Naive B cell (primary cell): ENCODE measurements at places on chromosomes 6 and 20.
A peak's percentile ranks its signal among the peaks of the same experiment; 100 is the strongest.

DNA sequence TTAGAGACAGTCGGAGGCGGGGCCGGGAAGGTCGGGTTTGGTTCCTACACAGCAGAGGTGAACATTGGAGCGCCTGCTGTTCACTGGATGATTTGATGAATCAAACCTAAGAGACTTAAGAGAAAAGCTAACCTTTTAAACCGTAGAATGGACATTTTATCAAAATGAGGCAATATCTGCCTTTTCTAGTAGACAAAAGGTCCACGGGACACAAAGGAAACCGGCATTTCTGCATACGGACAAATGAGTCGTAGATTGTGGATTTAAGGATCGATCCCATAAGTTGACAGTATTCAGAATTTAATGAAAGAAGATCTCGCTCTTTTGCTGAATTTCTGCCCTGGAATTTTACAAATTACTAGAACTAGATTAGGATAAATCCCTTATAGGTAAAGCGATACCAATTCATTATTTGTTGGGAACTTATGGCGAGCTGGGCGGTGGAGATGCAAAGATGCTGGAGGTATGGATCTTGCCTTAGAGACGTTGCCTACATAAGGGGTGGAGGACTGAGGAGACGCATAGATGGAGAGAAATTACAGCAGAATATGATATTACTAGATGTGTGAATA, 400 bp downstream of the PAK1IP1 start:
- no peak for DNase-seq

DNA sequence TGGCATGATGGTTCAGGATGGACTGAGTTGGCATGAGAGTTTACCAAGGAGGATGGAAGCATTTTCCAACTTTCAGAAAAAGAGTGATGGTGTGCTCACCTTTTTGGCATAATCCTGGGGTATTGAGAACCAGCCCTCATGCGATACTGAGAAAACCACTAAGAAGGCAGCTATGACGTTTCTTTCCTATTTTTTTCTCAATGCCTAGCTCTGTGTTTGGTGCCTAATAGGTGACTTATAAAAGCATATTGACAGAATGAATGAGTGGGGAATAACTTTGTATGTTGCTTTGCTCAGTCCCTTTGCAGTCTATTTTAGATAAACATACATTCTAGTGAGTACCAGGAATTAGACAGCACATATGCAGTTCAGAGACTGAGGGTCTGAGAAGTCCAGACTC, 816.3 kb downstream of the DHX35 start:
- no peak for DNase-seq

- DNase-seq: no peak
Observed at GRCh38 chr6:51570168-51570921, 517.1 kb downstream of the PKHD1 start.

GRCh38 chr6:144012534-144012933, 4.5 kb upstream of the PLAGL1 start:
- no peak for DNase-seq

DNA sequence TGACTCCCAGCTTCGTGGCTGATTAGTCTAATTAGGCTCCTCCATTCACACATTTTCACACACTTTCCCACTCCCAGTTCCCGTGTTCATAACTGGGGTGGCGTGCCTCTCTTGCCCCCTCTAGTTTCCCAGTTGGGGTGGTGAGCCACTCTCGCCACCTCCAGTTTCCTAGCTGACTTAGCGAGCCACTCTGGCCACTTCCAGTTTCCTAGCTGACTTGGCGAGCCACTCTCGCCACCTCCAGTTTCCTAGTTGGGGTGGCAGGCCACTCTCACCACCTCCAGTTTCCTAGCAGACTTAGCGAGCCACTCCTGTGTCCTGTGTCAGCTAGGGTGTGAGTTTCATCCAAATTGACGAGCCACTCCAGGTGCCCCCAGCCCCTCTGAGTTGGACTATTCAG, 7.4 kb upstream of the GMPR start:
- no peak for DNase-seq

- DNase-seq: no peak
Observed at GRCh38 chr6:29739136-29739881, 16.1 kb downstream of the HLA-F start.

DNA sequence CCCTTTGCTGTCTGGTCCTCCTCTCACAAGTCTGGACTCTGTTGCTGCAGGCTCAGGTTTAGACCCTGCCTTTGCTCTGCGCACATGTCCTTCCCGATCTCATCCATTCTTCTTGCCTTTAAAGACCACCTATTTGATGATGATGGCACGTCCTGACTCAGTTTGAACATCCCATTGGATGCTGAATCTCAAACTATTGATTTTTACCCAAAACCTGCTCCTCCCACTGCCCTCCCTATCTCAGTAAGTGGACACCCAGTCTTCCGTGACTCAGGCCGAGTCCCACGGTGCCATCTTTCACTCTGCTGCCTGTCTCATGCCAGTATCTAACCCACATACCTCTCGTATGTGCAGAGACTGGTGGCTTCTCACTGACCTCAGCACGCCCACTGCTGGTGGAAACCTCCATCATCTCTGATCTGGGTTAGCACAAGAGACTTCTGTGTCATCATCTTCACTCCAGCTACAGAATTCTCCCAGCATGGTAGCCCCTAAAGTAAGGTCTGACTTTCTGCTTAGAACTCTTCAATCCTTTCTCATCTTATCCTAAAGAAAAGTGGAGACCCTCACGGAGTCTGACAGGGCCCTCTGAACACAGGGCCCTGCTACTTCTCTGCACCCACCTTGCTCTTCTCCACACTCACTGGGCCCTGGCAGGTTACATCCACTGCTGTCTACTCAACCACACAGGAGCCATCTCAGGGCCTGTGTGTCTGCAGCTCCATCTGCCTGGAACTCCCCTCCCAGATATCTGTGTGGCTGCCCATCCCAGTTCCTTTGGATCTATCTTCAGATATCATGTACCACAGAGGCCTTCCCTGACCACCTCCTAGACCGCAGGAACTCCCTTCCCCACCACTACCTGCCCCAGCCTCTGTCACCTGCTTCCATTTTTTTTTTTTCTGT, 387.1 kb upstream of the AGPAT4 start:
- no peak for DNase-seq

DNA sequence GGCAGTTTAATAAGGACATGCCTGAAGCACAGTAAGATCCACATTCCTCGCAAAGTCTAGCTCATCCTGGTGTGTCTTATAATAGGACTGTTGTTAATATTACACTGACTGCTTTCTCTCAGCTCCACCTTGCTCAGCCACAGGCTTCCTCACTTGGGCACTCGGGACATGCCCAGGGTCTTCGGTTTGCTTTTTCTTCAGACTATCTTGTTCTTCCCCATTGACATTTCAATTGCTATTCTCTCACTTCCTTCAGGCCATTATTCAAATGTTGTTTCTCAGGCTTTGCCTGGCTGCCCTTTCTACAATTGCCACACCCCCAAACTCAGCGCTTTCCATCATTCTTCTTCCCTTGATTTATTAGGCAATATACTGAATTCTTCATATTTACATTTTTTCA, 274.8 kb upstream of the RGS17 start:
- DNase-seq: no peak

- no peak for DNase-seq
Observed at GRCh38 chr6:5481750-5482149, 220.4 kb downstream of the FARS2 start.

- DNase-seq: peak; percentile 78
Observed at GRCh38 chr6:142952614-142953013, 7.6 kb upstream of the HIVEP2 start.

GRCh38 chr6:112331306-112331705, 15.8 kb upstream of the RFPL4B start:
- no peak for DNase-seq

DNA sequence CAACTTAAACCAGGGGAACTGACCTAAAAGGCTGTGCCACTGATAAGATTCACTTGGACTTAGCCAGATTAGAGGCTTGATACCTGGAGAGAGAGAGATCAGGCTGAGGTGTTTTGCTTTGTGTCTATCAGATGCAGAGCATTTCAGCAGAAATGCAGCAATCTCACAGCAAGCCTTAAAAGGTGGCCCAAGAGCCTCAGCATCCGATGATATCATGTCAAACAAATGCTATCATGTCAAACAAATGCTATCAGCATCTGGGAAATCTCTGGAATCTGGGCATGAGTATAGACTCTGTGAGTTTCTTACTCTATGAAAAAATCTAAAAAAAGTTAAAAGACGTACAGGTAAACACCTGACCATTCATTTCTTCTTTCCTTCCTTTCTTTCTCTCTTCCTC, 718.9 kb downstream of the EYS start:
- no peak for DNase-seq

DNA sequence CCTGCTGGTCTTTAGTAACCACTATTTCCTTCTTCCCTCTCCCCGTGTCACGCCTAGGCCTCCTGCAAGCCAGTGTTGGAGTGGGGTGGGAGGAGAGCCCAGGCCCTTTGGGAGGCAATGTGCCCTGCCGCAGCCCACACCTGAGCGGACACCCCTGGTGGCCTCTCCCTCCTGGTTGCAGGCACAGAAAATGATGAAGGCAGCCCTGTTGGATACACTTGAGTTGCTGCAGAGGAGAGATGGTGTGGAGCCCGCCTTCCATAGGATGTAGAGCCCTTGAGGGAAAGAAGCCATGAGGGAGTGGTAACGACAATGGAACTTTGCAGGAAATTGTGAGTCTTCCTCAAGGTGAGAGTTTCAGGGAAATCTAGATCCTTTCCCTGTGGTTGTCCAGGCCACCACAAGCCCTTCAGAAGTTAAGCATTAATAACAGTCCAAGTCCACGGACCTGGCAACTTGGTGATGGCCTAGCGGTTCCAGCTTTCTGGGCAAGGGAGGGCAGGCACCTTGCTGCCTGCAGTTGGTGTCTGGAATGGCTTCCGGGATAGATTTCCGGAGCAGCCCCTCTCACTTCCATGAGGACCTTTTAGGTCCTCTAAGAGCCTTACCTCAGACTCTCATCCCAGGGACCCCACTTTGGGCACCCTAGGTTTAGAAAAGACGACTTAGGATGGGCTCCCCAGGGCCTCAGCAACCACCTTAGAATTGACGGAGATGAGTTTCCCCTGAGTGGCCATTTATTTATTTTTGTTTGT, 67.3 kb upstream of the NXT1 start:
- DNase-seq: no peak

DNA sequence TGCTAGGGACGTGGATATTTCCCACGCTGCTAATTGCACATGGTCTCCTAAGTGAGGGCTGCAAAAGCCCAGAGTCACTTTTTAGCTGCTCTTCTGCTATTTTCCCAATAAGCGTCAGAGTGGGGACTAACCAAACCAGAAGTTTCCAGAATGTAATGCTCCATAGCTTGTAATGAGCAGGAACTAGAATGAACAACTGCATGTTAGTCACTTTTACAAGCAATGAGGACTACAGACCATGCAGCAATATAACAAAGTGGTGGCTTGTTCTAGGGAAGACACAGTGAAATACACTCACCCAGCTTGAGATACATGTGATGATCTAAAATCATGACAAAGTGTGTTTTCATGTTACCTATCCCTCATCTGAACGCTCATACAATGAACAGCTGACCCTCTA, 314.1 kb upstream of the SGK1 start:
- DNase-seq: no peak

- peak; percentile 42 for DNase-seq
Observed at GRCh38 chr6:31888276-31889258, 8.9 kb downstream of the EHMT2 start.

- DNase-seq: no peak
Observed at GRCh38 chr6:110410511-110410910, 4.9 kb downstream of the DDO start.

DNA sequence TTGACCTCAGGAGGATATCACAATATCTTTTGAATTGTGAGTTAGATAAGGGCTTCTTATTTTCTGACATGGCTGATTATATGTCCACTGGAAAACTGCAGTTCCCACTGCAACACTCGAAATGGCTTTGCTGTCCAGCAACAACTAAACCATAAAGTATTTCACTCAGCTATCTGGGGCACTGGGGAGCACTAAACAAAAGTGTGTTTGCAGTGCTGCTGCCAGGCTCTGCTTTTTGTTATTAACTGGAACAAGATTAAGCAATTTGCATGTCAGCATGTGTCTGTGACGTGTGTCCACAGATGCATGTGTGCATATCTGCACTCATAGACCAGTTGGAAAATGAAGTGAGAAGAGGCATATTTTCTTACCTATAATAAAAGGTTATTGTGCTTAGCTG, 107.8 kb upstream of the CCN2 start:
- DNase-seq: no peak

- DNase-seq: peak; percentile 87
Observed at GRCh38 chr6:90315354-90315950, 18.8 kb upstream of the BACH2 start.

DNA sequence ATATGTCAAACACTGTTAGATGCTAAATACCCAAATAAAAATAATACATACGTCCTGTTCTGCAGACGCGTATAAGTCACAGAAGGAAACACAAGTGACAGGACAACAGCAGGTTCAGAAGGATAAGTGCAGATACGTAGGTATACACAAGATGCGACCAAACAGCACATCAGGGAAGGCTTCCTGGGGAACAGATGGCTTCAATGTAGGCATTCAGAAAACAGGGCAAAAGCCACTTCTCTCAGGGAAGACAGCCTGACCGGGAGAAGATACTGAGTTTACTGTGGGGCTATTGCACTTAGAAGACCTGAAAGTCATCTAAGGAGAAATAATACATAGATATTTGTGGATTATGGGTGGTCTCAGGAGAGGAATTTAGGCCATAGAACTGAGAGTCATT, 1.9 kb downstream of the HLA-DPA1 start:
- no peak for DNase-seq

GRCh38 chr6:100228834-100229441, 234.9 kb upstream of the MCHR2 start:
- DNase-seq: peak; percentile 15

- no peak for DNase-seq
Observed at GRCh38 chr6:133359256-133359655, 118.1 kb downstream of the EYA4 start.

DNA sequence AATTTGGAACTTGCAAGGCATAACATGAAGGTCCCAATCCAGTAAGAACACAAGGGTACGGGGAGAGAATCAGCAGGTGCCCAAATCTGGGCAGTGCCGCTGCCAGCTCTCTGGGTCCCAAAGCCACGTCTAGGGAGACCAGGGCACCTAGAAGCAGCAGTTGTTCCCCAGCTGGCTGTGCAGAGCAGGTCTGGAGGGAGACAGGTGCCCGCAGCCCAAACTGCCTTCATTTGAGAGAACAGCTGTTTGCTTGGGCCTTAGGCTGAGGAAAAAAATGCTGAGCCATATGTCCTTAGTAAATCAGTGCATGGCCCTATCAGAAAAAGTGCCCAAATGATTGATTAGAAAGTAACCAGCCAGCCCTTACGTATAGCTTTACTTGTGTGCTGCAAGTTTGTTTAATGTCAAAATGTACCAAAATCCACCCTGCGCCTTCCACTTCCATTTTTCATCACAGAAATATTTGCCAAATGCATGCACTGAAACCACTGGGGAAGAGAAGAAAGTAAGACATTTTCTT, 9.1 kb upstream of the PRELID3B start:
- no peak for DNase-seq

GRCh38 chr20:43161716-43162115, 28.0 kb downstream of the PTPRT start:
- DNase-seq: no peak

GRCh38 chr6:122787721-122788120, 1.3 kb upstream of the SMPDL3A start:
- no peak for DNase-seq
